ENCODE measurements at places on chromosomes 16 and 17.

GRCh38 chr17:55341432-55341831, 76.7 kb downstream of the HLF start:
- DNase-seq, result no peak

GRCh38 chr16:67013823-67014633, 14.9 kb upstream of the CBFB start:
- no peak for DNase-seq

DNA sequence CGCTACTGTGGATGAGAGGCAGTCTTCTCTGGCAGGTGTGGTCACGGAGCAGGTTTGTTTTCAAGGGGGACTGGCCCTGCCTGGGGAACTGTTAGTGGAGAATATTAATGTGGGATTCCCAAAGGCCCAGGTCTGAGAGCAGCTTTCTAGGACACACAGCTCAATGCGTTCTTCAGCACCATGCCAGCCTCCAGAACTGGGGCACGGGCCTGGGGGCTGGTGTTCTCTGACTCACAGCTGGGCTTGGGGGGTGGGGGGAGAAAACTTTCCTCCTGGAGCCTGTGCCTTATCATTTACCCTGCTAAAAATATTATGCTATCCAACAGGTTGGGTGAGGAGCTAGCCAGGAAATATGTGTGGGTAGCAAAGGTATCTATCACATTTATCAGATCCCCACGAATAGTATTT, 13.5 kb upstream of the LHX1 start:
- no peak for DNase-seq

- no peak for DNase-seq
Measured at GRCh38 chr17:54956791-54957190, 11.7 kb downstream of the COX11 start.

DNA sequence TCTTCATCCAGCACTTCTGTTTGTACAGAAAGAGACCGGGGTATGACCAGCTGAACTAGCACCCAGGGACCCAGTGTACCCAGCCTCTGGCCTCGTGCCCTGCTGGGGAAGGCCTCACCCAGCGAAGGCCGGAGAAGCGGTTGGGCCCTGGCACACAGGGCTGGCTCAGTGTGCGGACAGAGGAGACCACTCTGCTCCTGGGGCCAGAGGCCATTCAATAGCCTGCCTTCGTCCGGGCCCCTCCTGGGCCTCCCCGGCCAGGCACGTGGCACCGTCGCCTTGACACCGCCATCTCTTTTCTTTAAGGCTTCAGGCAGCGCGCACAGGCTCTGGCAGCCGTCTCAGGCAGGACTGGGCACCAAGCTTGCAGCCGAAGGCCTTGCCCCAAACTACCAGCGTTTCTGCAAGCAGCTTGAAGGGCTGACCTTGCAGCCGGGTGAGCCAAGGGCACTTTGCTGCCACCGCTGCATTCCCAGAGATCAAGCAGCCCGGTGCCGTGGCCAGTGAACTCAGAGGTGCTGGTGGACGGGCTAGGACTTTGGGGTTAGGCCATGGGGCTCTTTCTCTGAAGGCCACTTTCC, 8.0 kb downstream of the TAX1BP3 start:
- no peak for DNase-seq

GRCh38 chr16:88692861-88693260, 6.6 kb upstream of the SNAI3 start:
- DNase-seq, result no peak

GRCh38 chr16:47965439-47965838, 190.4 kb downstream of the ABCC12 start:
- DNase-seq, result no peak

GRCh38 chr17:74513987-74514631, 17.2 kb downstream of the CD300LB start:
- DNase-seq, result no peak

GRCh38 chr16:3762107-3762750, 44.9 kb upstream of the TRAP1 start:
- DNase-seq, result no peak

DNA sequence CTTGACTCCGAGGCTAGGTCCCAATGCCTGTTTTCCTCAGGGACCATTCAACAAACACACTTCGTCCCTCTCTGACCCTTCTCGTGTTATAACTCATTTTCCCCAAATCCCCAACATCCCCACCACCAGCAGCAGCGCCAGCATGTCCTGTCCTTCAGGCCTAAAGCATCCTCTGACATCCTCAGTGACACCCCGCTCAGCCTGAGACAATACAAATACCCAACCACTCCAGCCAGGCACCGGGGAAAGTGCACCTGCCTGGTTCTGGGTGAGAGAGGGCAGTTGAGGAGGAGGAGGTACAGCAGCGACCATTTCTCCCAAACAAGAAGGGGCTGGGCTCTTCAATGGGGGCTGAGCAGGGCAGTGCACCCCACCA, 4.7 kb downstream of the MNT start:
- DNase-seq, result no peak

DNA sequence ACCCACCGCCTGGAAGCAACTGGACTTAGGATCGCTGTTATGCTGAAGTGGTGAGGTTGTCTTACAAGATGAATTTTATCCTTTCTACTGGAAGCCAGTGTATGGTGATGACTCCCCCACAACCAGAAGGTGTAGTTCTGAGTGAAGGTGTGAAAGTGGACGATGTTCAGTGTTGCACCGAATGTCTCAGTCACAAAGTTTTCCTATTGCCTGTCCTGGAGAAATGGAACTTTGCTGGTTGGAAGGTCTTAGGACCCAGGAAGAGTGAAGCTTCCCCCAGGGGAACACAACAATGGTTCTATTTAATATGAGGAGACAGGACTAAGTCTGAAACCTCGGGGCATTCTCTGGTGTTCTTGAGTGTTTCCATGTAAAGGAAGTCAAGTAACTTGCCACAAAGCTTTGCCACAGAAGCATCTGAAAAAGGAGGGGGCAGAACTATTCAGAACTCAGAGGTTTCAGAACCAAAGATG, 44.2 kb downstream of the USP22 start:
- no peak for DNase-seq

GRCh38 chr17:17320188-17320910, 17.2 kb downstream of the NT5M start:
- DNase-seq, result no peak

DNA sequence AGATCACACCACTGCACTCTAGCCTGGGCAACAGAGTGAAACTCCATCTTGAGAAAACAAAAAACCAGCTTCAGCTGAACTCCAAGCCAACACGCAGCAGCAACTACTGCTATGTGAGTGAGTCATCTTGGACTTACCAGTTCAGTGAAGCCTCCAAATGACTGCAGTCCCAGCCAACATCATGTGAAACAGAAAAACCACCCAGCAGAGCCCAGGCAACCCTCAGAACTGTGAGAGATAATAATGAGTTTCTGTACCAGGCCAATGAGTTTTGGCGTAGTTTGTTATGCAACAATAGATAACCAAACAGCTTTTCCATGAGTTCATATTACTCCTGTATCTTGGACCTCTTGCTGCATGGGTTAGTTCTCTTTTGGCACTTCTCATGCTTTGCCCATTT, 23.3 kb downstream of the PHF12 start:
- no peak for DNase-seq

DNA sequence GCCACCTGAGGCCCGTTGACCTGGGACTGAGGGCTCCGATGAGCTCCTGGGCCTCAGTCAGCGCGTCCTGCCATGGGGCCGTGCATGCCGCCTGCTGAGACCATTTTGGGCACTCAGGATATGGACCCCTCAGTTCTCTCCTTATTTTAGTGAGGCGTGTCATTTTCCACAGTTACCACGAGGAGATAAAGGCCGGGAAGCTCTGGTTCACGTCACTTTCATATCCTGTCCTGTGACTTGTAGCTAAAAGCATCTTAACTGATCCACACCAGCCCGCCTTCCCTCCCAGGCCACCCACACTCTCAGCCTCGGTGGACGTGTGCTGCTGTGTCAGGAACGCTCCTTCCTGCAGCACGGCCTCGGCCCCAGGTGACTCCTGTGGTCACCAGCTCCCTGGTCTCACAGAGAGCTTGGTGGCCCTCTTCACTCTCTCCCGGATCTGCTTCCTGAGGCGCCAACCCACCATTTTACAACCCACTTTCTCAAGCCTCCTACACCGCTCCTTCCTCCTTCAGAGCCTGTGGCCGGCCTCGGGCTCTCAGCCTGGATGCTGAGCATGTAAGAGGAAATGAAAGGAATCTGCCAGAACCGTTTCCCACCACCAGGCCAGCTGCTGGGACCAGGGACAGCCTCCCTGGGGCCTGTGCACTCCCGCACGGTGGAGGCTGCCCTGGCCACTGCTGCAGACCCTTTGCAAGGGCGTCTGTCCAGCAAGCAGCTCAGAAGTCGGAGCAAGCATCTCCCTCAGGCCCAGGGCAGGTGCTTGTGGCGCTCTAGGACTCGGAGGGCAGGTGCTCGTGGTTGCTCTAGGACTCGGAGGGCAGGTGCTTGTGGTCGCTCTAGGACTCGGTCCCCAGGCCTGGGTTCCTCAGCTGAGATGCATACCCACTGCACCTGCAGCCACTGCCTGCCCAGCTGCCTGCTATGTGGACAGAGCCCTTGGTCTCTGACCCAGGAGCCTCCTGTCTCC, 23.9 kb upstream of the FASN start:
- DNase-seq, result no peak

DNA sequence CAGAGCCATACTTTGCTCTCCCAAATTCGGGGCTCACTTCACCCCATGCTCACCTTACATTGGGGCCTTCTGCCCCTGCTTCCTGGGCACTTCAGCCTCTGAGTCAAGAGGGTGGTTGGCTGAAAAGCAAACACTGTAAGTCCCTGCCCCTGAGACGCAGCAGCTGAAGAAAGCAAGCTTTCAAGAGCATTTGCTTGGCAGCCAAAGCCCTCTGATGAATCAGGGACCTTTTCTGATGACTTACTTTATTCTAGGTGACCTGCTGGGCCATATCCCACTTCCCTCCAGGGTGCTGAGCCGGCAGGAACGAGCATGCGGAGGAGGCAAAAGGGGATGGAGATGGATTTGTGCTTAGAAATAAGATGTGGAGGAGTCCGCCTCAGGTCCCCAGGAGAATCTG, 147.0 kb upstream of the TNRC6C start:
- DNase-seq, result no peak

Data from NCI-H1048 (cell line).